AG09319 (cell line): ENCODE measurements at places on chromosomes 11 and 22.

DNA sequence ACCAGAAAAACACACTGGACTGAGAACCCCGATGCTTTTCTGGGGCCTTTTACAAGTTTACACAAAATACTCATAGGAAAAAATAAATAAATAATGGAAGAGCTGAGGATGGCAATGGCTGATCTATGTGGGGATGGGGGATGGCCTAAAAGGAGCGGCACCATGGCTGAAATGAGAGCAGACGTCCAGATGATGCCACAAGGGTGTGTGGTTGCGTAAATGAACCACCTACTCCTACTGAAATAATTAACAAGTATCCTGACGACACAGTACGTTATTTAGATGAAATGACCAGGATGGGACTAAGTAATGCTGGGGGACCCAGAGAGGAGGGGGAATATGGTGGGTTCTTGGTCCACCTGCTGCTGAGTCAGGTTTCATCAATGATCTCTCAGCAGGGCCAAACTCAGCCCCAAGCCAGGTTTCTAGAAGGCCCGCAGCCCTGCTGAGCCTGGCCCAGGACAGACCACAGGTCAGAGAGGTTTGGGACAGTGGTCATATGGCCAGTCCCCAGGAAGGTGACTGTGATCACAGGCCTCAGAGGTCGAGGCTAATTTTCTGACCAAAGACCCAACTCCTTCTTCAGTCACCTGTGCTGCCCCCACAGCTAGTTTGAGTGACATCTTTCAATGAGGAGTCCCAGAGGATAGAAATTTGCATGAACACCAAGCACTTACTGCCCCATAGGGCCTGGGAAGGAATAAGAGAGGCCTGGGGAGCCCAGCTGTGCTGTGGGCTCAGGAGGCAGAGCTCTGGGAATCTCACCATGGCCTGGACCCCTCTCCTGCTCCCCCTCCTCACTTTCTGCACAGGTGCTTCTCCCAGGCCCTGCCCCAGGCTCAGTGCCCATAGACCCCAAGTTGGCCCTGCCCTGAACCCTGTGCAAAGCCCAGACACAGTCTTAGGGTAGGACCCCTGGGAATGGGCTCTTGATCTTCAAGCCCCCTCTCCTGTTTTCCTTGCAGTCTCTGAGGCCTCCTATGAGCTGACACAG is 76.3 kb upstream of the IGLL5 start:
- no peak for DNase-seq

DNA sequence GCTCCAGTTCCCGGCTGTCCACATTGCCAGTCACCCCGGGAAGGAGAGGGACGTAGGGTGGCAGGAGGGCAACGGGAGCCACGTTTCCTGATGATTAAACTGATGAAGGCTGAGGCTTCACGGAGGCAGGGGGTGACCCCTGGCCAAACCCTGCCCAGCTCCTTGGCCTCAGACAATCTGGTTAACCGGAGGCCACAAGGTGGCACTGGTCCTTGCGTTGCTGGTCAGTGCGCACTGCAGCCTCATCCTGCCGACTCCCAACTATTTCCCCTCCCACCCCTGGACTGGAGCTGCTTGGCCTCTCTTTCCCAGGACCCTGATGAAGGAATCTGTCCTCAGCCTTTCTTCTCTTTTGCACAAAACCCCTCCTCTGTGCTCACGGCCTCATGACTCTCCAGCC is 75.3 kb downstream of the PDE2A start:
- DNase-seq, result no peak

- no peak for DNase-seq
These were observed 39.8 kb downstream of the ARFGAP2 start for GRCh38 chr11:47136921-47137320.

- no peak for DNase-seq
These were observed 20.5 kb upstream of the CELSR1 start for GRCh38 chr22:46557736-46558480.

- no peak for DNase-seq
These were observed 2.8 kb upstream of the TNFRSF13C start for GRCh38 chr22:41929418-41929810.

GRCh38 chr11:47351156-47352126 is 1.1 kb downstream of the MYBPC3 start:
- no peak for DNase-seq

DNA sequence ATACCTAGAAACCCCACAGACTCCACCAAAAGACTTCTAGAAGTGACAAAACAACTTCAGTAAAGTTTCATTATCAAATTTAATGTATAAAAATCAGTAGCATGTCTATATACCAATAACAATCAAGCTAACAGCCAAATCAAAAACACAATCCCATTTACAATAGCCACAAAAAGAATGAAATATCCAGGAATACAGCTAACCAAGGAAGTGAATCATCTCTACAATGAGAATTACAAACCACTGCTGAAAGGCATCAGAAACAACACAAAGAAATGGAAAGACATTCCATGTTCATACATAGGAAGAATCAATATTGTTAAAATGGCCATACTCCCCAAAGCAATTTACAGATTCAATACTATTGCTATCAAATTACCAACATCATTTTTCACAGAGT is 46.0 kb downstream of the PRCP start:
- DNase-seq, result no peak

DNA sequence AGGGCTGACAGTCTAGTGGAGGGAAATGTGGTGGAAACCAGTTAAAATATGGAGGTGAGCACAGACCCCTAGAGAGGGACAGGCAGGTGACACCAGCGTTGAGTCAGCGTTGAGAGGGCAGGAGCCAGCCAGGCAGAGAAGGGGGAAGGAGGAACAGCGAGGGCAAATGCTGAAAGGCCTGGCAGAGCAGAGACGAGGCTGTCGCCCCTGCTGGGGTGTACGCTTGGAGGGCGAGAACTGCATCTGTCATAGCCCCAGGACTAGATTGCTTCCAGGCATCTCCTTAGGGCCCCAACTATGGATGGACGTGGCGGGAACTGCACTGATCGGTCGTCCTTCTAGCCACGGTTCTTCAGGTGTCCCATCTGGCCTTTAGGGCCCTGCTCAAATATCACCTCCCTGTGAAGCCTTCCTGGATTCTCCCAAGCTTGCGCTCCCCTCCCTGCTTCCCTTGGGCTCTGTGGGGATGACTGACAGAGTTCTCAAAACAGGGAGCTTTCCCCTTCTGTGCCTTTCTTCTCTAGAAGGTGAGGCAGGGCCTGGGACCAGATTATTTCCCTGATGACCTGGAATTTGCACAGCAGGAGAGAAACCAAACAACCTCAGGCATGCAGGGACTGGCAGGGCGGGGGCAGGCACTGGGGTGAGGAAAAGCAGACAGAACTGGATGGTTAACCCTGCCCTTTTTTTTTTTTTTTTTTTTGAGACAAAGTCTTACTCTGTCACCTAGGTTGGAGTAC is 11.1 kb downstream of the SYNGR1 start:
- DNase-seq, result no peak

DNA sequence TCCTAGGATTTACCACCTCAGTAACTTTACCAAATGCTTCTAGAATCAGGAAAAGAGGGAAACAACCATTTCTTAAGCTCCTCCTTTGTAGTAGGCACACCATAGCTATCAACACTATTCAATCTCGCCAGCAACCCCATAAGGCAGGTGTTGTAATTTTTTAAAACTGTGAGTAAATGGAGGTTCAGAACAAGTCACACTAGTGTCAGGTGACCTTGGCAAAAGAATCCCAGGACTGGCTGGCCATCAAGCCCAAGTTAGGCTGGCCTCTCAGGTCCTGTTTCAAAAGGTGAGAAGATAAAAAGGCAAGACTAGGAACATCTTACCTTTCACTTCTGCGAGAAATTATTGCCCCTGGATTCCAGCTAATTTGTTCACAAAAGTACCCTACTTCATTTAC is 713 bp downstream of the TOP3B start:
- no peak for DNase-seq

DNA sequence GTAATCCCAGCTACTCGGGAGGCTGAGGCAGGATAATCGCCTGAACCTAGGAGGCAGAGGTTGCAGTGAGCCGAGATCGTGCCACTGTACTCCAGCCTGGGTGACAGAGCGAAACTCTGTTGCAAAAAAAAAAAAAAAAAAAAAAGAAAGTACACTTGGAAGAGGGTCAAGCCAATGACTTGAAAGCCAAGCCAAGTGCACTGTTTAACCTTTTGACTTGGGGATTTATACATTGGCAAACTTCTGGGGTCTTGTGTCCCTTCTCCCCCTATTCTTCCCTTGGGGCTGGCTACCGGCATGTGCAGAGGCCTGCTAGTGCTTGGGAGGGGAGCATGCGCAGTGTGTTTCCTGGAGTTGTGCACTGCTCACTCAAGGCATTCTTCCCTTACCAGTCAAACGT is 14.3 kb upstream of the THRSP start:
- DNase-seq, result no peak

DNA sequence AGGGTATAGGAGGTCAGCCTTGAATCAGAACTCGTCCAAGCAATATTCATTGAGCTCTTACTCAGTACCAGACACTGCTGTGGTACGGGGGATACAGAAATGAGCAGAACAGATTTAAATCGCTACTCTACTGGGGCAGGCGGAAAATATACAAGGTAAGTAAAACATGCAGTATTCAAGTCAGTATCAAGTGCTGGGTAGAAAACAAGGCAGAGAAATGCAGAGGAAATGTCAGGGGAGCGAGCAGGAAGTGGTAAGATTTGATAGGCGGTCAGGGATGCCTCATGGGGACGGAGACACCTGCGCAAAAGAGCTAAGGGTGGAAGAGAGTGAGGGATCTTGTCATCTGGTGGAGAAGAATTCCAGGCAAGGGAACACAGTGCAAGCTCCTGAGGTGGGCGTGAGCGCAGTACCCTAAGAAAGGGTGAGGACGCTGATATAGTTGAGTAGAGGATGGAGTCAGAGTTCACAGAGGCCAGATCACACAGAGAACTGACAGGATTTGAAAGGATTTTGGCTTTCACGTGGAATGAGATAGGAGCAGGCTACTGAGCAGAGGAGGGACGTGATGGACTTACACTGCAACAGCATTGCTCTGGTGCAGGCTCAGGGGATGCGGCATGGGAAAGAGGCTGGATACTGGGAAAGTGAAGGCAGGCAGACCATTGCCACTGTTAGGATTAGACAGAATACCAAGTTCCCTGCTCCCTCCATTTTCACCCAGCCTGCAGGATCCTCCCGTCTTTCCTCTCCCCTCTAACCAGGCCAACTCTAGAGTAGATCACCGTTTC is 35.8 kb downstream of the SC5D start:
- no peak for DNase-seq

GRCh38 chr22:22948651-22949571 is 61.3 kb downstream of the IGLL5 start:
- DNase-seq, result no peak

DNA sequence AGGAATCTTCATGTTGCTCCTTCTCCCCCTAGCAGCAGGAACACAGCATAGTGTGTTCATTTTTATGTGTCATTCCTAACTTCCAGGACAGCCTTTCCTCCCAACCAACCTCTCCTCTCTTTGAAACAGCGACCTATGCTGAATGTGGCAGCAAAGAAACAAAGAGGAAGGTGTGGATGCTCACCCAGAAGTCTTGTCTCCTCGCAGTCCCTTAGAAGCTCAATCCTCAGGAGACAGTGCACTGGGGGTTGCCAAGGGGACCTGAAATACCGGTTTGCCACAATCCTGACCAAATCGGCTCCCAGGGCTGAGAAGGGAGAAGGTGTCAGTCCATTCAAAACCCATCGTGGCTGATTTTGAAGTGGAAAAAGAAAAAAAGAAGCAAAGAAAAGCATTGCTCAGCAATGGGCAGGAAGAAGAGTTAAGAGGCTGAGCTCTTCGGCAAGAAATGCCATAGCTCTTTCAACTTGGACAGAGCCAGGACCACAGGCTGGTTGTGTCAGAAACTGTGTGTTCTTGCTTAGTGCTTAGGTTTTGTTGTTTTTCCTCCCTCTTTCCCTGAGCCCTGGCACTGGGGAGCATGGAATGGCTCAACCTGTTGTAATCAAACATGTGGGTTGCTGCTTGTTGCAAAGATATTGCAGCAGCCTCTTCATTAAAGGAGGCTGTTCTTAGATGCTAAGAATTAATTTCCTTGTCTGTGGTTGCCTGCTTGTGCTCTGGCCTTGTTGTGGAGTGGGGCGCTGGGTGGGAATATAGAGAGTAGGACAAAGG is 30.4 kb upstream of the TENM4 start:
- DNase-seq, result no peak

GRCh38 chr11:64341429-64341828 is 1.4 kb downstream of the CCDC88B start:
- no peak for DNase-seq

DNA sequence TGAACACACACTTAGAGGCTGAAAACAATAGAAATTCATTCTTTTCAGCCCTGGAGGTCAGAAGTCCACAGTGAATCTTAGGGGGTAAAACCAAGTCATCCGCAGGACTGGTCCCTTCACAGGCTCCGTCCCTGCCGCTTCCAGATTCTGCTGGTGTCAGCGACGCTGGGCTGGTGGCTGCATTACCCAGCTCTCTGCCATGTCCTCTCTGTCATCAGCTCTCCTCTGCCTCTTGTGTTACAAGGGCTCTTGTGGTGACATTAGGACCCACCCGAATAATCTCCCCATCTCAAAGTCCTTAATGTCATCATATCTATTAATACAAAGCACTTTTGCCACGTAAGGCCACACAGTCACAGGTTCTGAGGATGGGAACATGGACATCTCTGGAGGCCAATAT is 47.7 kb upstream of the ANO1 start:
- DNase-seq, result no peak

DNA sequence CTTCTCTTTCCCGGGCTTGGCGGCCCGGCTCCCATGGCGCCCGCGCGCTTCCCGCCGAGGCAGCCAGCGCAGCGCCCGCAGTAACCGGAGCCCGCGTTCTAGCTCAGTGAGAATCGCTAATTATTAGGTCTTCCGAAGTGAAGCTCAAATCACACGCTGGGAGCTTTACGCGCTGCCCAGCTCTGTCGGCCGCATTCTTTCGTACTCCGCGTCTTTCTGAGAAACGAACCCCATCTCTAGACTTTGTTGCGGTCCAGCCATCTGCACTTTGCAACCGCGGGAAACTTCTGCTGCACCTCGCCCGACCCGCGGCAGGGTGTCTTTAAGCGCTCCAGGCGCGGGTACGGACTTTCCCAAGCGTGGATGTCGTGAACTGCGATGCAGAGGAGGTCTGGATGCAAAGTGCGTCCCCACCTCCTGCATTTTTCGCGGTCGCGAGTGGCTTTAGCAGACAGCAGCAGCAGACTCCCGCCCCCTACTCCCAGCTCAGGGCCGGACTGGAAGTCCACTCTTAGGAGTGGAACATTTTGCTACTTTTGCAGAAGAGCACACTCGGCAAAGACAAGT is 6.0 kb upstream of the PAX6 start:
- DNase-seq, result no peak

DNA sequence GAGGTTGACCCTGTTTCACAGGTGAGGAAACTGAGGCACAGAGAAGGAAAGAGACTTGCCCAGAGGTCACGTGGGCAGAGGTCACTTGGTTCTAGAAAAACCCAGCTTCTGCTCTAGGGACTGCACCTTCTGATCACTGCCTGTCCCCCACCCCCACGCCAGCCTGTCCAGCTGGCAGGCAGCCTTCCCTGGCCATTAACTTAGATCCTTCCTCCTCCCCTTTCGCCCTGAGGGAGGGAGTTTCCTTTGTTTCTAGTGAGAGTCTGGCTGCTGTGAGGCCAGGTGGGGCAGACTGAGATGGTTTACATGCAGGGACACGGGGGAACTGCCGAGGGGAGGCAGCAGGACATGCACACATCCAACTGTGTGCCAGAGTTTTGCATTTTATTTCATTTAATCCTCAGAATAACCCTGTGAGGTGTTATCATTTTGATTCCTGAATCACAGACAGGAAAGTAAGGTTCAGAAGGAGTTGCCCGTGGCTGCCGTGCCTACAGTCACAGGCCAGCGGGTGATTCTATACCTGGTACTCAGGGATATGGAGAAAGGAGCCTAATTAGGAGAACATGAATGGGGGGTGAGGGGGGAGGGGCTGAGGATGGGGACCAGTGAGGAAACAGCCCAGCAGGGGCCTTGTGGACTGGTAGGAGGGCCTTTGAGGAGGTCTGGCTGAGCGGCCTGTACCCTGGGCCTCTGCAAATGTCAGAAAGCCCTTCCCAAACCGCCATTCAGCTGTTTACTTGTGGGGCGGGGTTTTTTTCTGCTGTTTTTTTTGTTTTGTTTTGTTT is 3.4 kb downstream of the FAM83F start:
- DNase-seq, result no peak
